ENCODE measurements at places on chromosomes 3 and 15.

DNA sequence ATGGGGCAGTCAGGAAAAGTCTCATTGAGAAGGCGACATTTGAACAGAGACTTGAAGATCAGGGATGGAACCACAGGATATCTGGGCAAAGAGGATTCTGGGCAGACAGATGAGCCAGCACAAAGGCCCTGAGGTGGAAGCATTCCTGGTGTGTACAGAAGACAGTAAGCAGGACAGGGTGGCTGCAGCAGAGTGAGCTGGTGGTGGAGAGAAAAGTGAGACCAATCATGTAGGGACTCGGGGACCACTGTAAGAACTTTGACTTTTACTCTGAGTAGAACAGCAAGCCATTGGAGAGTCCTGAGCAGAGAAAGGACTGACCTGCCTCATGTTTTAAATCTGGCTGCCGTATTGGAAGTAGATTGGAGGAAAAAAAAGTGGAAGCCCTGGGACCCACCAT is 29.9 kb upstream of the LRRFIP2 start:
- DNase-seq = no peak

DNA sequence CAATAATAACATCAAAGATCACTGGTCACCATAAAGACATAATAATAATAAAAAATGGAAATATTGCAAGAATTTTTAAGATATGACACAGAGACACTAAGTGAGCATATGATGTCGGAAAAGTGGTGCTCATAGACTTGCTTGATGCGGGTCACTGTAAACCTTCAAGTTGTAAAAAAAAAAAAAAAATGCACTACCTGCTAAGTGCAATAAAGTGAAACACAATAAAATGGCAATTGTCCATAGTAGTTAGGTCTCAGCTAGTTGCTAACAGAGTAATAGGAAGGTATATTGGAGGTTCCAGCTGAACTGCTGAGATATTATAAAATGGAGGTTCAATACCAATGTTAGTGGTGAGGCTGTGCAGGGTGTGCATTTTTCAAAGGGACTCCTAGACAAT is 146.6 kb upstream of the MRPS22 start:
- no peak for DNase-seq

DNA sequence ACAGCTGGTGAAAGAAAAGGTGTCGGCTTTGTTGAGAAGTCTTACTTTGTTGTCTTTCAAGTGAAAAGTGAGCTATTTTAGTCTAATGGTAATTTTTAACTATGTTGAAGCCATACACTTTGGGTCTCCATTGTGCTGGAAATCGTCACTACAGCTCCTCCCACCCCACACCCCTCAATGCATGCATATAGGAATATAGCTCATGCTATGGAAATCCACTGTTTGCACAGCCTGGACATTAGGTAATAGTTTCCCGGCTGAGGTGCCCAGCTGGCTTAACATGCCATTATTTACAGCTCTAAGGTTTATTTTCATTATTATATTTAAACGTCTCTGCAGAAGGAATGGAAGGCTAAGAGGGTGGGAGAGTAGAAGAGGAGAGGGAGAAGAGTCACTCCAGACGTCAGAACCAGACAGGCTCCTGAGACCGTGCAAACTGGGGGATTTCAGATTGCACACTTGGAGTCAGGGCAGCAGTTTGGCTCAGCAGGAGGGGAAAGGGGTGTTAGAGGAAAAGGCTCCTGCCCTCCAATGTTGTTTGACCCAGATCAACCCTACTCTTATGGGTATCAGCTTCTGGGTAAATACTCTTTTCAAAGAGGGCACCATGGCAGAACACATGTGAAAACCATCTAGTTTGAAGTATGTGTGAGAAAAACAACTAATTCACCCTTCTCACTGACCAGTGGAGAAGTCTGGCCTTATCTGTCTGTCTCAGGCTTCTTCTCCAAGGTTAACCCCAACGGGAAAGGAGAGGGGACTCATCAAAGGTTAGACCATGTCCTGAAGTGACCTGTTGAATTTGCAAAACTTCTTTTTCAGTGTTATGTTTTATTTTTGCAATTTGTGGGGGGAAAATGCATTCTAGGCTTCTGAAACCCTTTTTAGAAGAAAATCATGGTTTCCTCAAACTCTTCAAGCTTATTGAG is 218.7 kb upstream of the CTDSPL start:
- DNase-seq = no peak

GRCh38 chr3:119413603-119414280 is 49.7 kb downstream of the TMEM39A start:
- no peak for DNase-seq

DNA sequence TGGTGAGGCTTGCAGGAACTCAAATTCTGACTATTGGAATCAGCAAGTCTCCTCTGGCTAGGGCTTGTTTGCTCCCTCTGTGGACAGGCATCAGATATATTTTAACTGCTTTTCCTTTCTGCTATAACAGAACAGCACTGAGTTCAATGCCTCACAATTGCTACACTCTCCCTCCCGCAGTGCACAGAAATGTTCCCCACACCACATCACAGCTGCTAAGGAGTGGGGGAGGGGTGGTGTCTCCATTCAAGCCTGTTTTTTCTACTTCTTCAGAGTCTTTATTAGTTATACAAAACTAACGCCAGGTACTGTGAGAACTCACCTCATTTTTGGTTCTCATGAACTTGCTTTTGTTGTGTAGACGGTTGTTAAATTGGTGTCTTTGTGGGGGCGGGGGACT is 68.5 kb downstream of the BCHE start:
- DNase-seq = no peak

GRCh38 chr15:58066042-58066867 is 744 bp upstream of the ALDH1A2 start:
- peak; percentile 42 for DNase-seq

GRCh38 chr15:60128000-60128376 is 123.9 kb downstream of the FOXB1 start:
- no peak for DNase-seq

- no peak for DNase-seq
These were observed 50.5 kb downstream of the GRIP2 start for GRCh38 chr3:14489641-14490040.

DNA sequence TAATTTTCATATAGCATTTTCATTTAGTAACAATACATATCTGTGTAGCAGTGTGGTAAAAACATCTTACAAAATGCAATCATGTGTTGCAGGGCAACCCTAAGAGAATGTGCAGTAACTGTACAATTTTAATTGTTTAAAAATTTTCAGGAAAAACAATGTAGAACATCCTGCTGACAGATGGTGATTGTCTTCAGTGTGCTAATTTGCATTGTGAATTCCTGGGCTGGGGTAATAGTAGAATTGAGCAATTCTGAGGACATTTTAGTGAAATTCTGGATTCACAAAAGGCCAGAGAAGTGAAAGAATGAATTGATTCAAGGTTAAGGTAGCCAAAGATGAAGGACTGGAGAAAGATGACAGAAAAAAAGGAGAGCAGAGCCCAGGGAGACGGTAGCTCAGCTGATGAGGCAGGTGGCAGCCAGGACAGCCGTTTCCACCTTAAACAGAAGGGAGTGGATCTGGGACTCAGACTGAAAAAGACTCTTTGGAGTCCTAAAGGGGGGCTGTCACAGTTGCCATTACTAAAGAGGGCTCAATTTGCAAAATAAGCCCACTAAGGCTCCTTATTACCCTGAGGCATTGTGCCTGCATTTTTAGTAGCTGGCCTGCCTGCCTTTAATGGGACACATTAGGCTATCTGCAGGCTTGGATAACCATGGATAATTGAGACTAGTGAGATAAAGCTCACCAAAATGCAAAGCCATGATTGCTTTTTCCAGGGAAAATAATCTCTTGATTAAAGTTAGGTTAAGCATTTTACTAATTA is 8.6 kb downstream of the MAP3K13 start:
- DNase-seq = no peak

- no peak for DNase-seq
These were observed 48.7 kb downstream of the SLC49A4 start for GRCh38 chr3:122843604-122844003.

DNA sequence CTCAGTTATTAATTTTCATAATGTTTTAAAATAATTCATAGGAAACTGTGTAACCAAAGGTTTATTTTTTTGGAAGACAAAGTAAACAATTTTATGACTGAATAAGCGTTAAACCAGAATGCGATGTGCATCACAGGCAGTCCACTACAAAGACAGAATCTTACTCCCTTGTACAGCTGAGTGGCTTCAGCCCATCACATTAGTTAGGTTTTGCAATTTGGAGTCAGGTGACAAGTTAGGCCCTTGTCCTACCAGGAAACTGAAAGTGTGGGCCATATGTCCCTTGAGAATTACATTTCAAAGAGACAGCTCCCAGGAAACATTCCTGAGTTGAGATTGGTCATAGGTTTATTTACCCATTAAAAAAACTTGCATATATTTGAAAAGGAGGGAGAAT is 156.3 kb downstream of the MEX3B start:
- DNase-seq = no peak

GRCh38 chr15:70503073-70503745 is 260.1 kb downstream of the UACA start:
- no peak for DNase-seq

DNA sequence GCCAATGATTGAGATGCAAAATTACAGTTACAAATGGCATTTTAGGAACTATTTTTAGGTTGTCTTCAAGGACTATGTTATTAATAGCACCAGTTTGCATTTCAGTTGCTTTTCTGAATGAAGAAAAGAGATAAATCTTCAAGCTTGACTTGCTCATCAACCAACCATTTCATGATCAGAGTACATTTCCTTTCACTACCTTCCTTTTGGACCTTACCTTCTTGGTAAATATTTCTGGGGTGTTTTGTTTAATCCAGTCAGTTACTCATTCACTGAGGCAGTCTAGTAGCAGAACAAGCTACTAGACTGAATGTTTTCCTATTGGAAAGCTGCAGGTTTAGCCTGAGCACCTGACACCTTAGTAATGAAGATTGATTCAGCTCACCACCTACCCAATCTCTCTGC is 8.2 kb downstream of the SLC27A2 start:
- DNase-seq = no peak

DNA sequence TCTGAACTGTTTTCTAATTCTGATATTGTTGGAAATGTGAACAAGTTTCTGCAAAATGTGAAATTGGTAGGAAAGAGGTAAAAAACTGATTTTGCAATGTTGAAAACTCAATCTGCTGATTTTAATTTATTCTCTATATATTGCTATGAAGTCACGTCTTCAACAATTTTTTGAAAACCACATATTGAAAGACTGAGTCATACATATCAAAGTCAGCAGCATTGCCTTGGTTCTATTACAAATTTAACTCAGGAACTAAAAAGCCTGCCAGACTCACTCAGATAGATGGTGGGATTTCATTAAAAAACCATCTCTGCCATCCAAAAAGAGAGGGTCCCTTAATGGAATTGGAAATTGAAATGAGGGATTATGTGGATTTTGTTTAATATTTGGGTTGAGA is 351.4 kb downstream of the CNTN3 start:
- DNase-seq = no peak

- DNase-seq = no peak
These were observed 9.6 kb downstream of the SQOR start for GRCh38 chr15:45644437-45644836.

GRCh38 chr3:25888892-25889524 is 99.1 kb downstream of the OXSM start:
- no peak for DNase-seq

- DNase-seq = no peak
These were observed 13.5 kb downstream of the MRPS11 start for GRCh38 chr15:88480981-88481380.

DNA sequence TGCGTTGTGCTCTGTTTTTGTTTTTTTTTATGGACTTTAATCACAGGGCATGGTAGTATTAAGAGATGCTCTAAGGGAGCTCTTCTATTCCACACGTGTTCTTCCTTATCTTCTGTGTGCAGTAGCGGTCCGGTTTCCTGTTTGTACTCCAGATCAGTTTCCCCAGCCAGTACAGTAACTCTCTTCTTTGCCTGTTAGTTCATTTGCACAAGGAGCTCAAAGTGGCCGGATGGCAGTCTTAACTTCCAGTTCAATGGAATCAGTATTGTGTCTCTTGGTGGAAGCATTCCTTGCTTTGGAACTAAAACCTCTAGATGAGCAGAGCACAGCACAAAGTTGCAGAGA is 122.0 kb downstream of the KLF13 start:
- DNase-seq = peak; percentile 85

DNA sequence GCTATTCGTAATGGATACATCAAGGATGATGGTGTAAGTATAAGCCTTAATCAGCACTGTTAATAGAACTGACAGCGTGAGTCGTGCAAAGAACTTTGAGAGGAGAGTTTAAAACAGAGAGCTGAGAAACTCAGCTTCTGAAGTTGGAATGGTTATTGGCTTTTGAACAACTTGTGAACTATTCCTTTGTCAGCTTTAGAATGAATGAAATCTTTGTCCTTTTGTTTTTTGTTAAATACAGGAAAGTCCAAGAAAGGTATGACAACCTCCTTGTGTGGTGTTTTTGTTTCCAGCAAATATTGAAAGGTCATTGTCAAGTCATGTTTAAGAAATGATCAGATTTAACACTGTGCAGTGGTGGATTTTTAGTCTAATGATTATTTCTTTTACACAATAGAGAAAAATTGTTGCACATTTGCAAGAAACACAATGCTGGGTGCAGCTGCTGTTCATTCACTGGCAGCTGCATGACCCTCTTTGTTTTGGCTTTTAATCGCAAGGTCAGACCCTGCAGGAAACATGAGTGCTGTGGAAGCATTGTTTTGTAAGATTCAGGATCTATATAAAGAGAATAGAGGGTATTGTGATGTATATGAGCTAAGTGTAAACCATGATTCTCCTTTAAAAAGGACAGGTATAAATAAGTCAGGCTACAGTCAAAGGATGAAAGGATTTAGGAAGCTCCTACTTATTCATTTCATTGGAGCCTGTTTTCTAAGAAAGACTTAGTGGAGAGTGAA is 21.7 kb upstream of the ABHD10 start:
- no peak for DNase-seq

DNA sequence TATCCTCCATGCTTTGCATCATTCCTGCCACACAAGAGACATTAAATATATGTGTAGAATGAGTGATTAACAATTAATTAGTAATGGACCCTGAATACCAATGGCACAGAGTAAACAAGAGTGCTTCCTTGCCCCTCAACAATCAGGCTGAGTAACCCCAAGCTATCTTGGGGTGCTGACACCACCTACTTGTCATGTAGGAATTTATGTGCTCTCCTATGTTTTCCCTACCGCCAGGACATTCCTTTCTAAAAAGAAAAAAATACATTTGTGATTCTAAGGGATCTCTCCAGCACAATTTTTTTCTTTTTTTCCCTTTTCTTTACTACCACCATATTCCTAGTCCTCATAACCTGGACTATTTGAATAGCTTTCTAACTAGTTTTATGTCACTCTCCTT is 449.1 kb downstream of the MFSD1 start:
- no peak for DNase-seq
